Stimulated activated CD4-positive, alpha-beta T cell treated with anti-CD3 and anti-CD28 coated beads, Interleukin-1b, Interleukin-23, amount 100 ng/mL, for 24 hours (primary cell): ENCODE measurements at places on chromosomes 3 and 15.

GRCh38 chr3:127780536-127781400 is 41.5 kb downstream of the MGLL start:
- DNase-seq, result no peak

DNA sequence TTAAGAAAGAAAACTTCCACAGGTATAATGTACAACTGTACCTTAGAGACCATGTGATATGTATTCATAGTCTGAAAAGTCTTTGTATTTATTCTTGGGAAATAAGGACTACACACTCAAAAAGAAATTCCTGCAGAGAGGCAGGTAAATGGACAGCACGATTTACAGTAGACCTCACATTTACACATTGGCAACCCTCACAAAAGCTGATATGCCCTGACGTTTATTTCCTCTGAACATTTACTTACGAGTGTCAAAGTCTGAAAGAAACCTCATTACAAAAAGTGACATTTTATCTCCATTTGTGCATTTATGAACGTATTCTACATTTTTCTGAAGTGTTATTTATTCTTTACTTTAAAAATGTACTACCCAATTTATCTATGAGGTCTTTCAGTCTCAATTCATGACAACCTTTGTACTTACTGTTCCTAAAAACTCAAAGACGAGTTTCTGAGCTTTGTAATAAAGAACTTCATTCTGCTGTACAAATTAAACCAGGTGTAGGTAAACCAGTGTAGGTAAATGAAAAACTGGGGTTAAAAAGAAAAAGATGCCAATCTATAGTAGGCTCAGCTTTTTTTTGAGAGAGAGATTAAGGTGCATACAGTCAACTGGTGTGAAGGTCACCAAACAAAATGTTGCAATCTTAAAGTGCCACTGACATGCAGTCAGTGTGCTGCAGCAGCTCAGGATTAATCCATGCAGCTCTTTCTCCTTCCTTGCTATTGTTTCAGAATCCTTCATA is 44.3 kb downstream of the THRB start:
- DNase-seq, result no peak

GRCh38 chr3:85159376-85159775 is 200.6 kb downstream of the CADM2 start:
- no peak for DNase-seq

DNA sequence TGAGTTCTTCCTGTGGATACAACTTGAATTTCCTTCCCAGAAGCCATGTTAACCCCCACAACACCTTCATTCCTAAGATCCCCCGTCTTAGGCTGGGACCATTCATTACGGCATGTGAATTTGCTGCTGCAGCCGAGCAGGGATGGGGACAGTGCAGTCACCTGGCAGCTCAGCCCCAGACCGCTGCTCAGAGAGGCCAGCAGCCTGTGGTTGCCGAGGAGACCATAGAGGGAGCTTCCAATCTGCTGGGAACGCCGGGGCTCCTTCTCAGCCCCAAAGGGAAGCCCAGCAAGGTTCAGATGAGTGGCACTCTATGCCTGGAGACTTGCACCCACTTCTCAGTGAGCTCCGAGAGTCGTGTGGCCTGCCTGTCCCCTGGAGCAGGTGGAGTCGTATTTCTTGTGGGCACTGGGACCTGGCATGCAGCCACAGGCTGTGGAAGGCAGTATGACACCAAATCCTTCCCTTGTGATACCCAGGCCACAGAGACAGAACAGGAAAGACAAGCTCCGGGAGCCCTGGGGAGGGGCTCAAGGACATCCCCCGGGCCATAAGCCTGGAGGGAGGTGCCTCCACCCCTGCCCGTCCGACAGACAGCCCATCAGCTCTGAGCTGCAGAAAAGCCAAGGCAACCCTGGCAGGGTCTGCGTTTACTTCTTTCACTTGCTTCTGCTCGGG is 167.3 kb downstream of the FAM43A start:
- no peak for DNase-seq

DNA sequence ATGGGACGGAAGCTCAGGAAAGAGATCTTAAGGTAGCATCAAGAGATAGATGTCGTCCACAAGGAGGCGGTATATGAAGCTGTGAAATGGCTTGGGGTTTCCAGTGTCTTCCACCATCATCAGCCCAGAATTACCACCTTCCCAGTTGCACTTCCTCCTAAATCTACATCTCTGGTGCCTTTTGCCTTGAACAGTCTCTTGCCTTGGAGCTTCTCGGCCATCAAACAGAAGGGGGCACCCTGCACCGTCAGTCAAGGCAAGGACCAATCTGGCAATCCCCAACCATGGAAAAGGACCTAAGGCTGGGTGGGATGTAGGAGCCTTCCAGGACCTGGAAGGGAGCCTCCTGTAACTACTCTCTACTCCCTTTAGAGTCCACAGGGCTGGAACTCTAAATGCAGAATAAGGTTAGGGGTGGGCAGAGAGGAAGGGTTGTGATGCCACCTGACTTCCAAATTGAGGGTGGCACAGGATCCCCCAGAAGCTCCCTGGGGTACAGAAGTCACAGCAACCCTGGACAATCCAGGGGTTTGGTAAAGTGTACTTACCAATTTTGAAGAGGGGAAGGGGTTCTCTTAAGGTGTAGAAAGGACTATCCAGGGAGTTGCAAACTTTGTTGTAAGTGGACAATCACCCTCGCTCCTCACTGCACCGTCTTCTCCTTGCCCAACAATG is 1.0 kb upstream of the RYR3 start:
- DNase-seq, result no peak
